ENCODE measurements at places on chromosomes 5 and 9.

DNA sequence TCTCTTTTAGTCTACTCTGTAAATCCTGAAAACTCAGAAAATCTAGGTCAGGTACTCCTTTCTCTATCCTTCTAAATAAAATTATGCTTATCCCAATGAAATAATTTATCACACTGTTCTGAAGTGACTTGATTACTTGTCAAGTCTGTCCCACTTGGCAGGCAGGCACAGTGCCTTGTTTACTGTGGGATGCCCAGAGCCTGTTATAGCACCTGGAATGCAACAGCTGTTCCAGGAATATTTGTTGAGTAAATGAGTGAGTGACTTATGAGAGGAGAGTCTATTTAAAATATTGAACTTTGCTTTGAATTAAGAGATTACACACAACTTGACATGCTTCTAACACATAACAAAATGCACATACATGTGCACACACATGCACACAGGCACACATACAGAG, 130.0 kb downstream of the MPDZ start:
- DNase-seq = peak; percentile 26

GRCh38 chr9:33737811-33738606, 57.4 kb upstream of the PRSS3 start:
- peak; percentile 9 for DNase-seq

DNA sequence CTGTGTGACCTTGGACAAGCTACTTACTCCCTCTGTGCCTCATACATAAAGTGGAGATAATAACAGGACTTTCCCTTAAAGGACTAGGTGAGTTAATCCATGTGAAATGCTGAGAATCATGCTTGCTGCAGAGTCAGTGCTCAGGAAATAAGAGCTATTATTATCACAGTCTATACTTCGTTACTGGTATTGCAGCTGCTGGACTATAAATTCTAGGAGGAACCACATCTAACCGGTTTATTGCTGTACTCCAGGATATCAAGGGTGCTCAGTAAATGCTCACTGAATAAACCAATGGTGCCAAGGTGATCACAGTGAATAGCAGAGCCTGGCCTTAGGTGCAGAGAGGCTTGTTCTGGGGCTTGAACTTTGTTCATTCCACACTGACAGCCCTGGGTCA, 69.3 kb downstream of the HSPA4 start:
- no peak for DNase-seq

GRCh38 chr9:111621895-111622480, 9.1 kb upstream of the DNAJC25 start:
- no peak for DNase-seq

GRCh38 chr5:55668356-55668755, 43.8 kb downstream of the SLC38A9 start:
- DNase-seq = no peak

- no peak for DNase-seq
These were observed 14.4 kb upstream of the PAIP1 start for GRCh38 chr5:43571237-43571636.

- no peak for DNase-seq
These were observed 368.9 kb downstream of the CDH9 start for GRCh38 chr5:26669523-26669922.

GRCh38 chr5:138439477-138440158, 761 bp downstream of the REEP2 start:
- no peak for DNase-seq

DNA sequence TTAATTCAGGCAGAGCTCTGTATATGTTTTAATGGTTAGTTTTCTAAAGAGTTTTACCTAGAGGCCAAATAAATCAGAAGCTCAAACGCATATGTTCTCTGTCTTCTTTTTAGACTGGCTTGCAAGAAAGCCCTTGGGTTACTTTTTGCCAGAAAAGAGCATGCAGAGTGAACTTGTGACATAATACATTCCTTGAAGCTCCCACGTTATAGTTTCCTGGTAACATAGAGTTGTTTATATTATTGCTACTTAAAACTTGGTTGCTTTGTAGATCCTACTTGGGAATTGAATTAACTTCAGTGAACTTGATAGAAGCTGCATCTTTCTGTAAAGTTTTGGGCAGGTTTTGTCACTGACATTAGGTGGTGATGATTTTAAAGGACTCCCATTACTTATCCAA, 102.9 kb downstream of the C9orf152 start:
- no peak for DNase-seq

DNA sequence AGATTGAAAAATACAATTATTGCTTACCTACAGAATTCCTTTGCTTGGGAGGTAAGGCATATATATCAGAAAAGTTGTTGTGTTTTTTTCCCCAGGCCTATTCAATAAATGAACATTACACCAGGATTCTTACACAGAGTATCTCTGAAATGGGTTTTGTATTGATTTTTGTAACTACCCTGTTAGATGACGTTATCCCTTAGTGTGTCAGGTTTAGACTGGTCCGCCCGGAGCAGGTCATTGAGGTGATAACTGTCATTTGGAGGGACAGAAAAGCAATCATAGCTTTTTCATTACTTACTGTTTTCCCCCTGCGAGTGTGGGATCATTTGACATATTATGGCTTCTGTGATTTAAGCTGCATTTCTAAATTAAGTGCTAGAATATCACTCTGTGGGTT, 715.2 kb upstream of the ADAMTS16 start:
- no peak for DNase-seq

DNA sequence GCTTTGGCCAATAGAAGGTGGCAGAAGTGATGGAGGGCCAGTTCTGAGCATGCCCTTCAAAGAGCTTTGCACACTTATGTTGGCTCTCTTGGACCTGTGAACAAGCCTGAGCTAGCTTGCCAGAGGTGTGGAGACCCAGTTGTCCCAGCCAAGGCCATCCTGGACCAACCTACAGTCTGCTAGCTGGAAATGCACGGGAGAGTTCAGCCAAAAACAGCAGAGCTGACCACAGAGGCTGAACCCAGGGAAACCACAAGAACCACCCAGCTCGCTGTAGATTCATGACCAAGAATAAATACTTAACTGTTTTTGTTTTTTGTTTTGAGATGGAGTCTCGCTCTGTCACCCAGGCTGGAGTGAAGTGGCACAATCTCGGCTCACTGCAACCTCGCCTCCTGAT, 65.4 kb upstream of the HAND1 start:
- no peak for DNase-seq

Measured in DMS 273 treated with DMSO at 0.1 percent for 48 hours (cell line).